ENCODE measurements at places on chromosomes 12 and 14.

- peak; percentile 64 for DNase-seq
Measured at GRCh38 chr12:116400636-116401372, 123.3 kb upstream of the MED13L start.

GRCh38 chr12:4240161-4240783 lies 33.3 kb upstream of the CCND2 start:
- no peak for DNase-seq

- peak; percentile 79 for DNase-seq
Measured at GRCh38 chr12:108635201-108635996, 1.7 kb upstream of the SELPLG start.

DNA sequence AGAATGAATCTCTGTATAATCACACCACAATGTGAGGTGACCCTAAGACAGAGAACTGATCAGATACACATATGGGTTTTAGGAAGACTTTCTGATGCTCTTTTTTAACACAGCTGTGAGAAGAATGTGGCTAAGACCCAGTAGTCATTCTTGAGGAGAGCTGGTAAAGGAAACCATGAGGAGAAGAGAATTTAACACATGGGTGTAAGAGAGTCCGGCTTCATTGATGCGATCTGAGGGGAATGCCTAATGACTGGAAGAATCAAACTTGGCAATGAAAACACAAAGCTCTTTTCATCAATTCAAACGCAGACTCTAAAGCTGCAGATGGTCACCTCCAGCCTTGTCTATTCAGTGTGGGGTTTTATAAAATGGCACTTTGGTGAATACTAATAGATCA lies 79.3 kb downstream of the FOXA1 start:
- no peak for DNase-seq

DNA sequence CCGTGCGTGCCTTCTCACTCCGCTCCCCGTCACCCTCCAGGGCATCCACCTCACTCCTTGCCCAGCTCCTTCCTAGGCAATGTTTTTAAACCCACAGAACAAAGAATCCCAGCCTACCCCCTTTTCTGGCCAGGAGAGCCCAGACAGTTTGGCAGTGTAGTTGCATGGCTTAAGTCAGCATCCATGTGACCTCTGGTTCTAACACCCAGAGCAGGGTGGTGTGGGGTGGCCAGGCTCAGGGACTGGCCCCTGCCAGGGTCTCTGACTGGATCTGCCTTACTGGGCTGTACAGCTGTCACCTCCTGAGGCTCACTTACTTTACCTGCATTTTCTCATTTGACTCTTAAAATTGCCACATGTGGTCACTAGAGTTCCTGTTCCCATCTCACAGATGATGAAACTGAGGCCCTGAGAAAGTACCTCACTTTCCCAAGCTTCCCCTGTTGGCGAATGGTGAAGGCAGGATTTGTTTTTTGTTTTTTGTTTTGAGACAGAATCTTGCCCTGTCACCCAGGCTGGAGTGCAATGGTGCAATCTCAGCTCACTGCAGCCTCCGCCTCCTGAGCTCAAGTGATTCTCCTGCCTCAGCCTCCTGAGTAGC lies 18.3 kb downstream of the SDS start:
- no peak for DNase-seq

GRCh38 chr12:80684077-80684495 lies 23.3 kb upstream of the MYF6 start:
- no peak for DNase-seq

DNA sequence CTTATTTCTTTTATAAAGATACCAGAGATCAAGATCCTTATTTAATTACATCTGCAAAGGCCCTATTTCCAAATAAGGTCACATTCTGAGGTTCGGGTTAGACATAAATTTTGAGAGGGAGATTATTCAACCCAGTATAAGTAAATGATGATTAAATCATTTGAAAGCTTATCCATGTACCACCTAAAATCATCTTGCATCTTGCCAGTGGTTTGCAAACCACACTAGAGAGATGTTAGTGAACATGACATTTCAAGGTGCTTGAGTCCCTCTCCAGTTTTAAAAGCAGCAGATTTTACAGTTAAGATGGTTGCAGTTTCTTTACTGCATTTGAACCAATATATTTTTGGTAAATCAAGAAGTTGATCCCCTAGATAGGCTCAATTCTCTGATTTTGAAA lies 49.9 kb upstream of the TMPO start:
- no peak for DNase-seq

- peak; percentile 54 for DNase-seq
Measured at GRCh38 chr14:67622675-67623074, 3.0 kb downstream of the ARG2 start.

- DNase-seq: no peak
Measured at GRCh38 chr12:123288751-123289346, 17.2 kb upstream of the CDK2AP1 start.

GRCh38 chr12:95102916-95103671 lies 29.7 kb upstream of the NR2C1 start:
- DNase-seq: no peak

DNA sequence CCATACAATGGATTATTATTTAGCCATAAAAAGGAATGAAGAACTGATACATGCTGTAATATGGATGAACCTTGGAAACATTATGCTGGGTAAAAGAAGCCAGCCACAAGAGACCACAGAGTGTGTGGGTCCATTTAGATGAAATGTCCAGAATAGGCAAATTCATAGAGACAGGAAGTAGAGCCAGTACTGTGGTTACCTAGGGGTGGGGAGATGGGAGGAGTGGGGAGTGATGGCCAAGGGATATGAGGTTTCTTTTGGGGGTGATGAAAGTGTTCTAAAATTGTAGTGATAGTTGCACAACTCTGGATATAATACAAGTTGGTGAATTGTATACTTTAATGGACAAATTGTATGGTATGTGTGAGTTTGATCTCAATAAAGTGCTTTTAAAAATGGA lies 18.6 kb downstream of the JDP2 start:
- DNase-seq: no peak

GRCh38 chr12:89948271-89949175 lies 239.9 kb upstream of the ATP2B1 start:
- DNase-seq: no peak

DNA sequence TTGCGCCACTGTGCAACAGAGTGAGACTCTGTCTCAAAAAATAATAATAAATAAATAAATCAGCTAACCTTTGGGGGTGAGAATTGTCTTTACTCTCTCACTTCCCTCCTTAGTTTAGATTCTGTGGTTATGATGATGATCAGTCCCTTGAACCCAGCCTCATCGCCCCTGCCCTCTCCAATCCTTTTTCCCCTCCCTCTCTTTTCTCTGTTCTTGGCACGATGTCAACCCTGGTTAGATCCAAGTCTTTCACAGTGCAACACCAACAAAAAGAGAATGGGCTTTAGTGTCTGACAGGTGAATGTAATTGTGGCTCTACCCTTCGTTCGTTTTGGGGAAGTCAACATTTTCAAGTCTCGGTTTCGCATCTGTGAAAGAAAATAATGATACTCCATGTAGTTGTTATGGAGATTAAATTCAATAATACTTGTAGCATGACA lies 59.0 kb downstream of the NTN4 start:
- DNase-seq: no peak

DNA sequence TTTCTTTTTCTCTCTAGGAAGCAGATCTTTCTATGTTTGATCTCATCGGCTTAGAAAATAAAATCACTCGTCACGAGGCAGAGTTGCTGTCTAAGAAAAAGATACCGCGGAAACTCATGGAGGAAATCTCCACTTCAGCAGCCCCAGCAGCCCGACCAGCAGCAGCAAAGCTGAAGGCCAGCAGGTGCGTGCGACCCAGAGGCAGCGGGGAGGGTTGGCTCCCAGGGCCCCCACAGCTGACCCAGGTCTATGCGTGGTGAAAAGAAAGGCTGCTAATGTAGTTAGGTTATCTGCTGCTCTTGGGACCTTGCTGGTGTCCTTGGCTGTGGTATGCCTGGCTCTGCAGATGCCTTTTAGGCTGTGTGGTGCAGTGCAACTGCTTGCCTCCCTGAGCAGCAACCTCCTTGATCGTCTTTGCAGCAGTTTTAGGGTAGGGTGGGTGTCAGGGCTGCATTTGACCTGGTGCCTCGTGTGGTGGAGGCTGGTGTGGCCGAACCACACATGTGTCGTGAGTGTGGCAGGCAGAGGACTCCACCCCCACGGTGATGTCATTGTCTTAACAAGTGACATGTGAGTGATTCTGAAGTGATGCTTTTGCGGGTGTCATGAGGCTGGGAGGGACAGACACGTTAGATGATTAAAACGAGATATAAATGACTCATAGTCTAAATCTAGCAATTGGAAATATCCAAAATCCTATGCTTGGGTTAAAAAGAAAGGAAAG lies 68.6 kb downstream of the EP400 start:
- no peak for DNase-seq

DNA sequence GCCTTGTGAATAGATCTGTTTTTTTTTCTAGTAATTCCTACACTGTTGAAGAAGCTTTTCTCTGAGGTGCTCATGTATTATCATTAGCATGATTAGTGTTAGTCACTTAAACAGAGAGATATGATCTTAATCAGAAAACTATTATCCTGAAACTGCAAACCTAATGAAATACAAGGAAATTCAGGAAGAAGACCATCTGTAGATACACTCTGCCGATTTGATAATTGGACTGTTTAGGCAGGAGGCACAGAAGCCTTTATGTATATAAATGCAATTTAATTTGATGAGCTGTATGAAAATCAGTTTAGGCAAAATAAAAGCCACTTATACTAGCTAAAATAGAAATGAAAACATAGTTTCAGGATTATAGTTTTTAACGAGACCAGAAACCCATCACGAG lies 23.3 kb downstream of the PDZRN4 start:
- no peak for DNase-seq

DNA sequence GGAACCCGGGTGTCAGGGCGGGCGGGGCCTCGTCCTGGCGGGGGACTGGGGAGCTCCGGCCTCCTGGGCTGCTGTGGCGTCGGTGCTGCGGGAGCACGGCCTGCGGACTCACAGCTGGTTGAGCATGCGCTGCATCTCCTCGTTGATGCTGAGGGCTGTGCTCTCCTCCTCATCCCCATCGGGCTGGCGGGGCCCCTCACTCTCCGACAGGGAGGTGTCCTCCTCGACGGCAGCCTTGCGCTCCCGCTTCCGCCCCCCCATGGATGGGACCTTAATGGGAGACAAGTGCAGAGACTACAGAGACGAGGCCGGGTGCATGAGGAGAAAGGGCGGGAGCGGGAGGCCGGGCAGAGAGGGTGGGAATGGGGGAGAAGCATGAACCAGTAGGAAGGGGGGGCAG lies 7.3 kb downstream of the IFFO1 start:
- DNase-seq: no peak

- DNase-seq: no peak
Measured at GRCh38 chr14:32817780-32818179, 120.9 kb upstream of the NPAS3 start.

GRCh38 chr12:56408799-56409417 lies 40.3 kb downstream of the TIMELESS start:
- DNase-seq: no peak
